ENCODE measurements at places on chromosomes 6 and 20.

GRCh38 chr6:41637194-41638001 lies 870 bp upstream of the MDFI start:
- H3K27ac ChIP-seq: peak overlapping the region; percentile 64
- no peak overlapping the region for H3K4me3 ChIP-seq
- H3K4me1 ChIP-seq: peaks cover 23% of the 10 kb centered on the region
- no peak for DNase-seq
- peaks cover 11% of the 10 kb centered on the region for H3K27me3 ChIP-seq

DNA sequence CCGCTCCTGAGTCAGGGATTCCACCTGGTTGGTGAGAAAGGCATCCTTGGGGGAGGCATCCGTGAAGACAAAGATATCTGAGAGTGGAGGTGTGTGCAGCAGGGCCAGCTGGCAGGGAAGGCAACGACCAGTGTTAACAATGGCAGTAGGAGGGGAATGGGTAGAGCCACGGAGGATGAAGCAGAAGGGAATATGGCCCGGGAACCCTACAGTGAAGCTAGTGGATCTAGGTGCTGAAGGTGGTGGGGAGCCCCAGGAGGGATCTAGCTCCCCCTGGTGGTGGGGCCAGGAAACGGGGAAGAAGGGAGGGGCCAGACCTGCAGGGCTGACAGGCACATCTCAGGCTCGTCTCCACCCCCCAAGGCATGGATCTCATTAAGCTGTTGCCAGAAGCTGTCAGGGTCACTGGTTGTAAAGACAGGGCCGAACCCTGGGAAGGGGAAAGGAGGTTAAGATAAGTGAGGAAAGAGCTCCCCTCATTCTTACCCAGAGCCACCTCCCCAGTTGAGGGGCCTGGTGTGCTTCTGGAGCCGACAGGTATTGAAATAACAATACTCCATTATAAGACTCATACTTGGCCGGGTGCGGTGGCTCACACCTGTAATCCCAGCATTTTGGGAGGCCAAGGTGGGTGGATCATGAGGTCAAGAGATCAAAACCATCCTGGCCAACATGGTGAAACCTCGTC lies 7.3 kb downstream of the VWA7 start:
- peaks cover 16% of the 10 kb centered on the region for H3K4me1 ChIP-seq
- DNase-seq: peak; percentile 83
- H3K36me3 ChIP-seq: no peaks in the 10 kb centered on the region

DNA sequence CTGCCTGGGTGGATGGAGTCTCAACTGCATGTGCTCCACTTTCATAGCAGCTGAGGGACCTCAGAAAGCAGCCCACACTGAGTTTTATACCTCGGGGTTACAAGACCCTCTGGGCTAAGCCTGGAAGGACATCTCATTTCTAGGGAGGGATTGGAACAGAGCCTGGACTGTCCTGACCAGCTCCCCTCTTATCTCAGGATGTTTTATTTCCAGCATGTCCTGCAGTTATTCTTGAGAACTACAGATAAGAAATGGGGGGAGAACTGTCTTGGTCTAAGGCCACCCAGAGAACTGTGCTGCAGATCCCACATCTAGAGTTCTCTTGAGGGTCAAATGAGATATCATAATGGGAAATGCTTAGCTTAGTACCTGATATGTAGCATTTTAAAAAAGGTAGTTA lies 97.3 kb upstream of the CHD6 start:
- H3K27ac ChIP-seq: no peak overlapping the region
- H3K27me3 ChIP-seq: peaks cover 6% of the 10 kb centered on the region
- DNase-seq: no peak
- no peaks in the 10 kb centered on the region for H3K4me1 ChIP-seq

DNA sequence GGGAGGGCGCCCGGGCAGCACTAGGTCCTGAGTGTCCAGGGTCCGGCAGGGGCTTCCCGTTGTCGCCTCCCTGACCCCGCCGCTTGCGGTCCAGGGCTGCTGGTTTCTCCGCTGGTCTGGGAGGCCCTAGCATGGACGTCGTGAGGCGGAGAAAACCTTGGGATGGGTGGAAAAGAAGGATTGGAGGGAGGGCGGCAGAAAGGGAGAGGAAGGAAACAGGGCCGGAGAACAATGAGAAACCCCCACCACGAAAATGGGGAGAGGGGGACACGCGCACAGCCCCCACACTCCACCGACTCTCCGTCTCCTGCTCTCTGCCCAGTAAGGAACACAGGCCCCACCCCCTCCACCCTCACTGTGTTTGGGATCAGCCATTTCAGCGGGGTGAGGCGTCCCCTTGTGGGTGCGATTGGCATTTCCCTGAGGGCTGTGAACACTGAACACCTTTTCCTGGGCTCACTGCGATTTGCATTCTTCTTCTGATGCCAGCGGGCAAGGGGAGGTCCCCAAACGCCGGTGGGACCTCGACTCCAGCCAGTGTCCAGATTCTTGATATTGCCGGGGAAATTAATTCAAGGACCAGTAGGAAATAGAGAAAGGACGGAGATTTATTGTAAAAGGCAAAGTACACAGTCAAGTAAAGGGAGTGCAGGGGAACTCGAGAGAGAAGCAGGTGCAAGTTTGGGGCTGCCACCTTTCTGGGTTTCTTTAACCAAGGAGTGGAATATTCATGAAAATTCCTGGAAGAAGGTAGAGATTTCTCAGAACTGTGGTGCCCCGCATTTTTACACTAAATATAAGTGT lies 3.3 kb upstream of the RAET1G start:
- H3K27ac ChIP-seq: no peak overlapping the region
- H3K27me3 ChIP-seq: peaks cover 39% of the 10 kb centered on the region
- H3K36me3 ChIP-seq: no peaks in the 10 kb centered on the region
- peak; percentile 75 for DNase-seq

GRCh38 chr6:122678841-122679240 lies 68.6 kb downstream of the PKIB start:
- no peak for DNase-seq
- H3K27ac ChIP-seq: no peak overlapping the region
- H3K4me3 ChIP-seq: no peak overlapping the region
- H3K36me3 ChIP-seq: no peaks in the 10 kb centered on the region
- no peaks in the 10 kb centered on the region for H3K4me1 ChIP-seq
- H3K27me3 ChIP-seq: no peaks in the 10 kb centered on the region

DNA sequence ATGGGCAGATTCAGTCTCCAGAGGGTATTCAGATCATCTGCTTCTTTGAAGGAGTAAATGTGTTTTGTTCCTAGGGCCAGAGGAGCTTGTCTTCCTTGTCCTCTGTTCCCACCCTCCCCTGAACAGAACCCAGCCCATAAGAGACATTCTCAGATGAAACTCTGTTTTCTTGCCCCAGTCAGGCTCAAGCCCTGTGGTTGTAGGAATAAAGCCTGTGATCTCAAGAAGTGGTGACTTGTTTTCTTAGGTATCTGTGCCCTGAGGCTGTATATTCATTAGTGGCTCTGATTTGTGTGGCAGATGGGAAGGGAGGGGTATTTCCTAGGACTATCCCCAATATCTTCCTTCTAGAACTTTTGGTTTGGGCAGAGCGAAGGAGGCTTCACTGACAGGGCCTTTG lies 27.9 kb downstream of the GSS start:
- no peak for DNase-seq
- no peaks in the 10 kb centered on the region for H3K27me3 ChIP-seq
- no peak overlapping the region for H3K27ac ChIP-seq
- H3K36me3 ChIP-seq: peaks cover 41% of the 10 kb centered on the region
- H3K4me1 ChIP-seq: no peaks in the 10 kb centered on the region
- no peak overlapping the region for H3K4me3 ChIP-seq

- H3K27ac ChIP-seq: no peak overlapping the region
- H3K4me1 ChIP-seq: no peaks in the 10 kb centered on the region
- no peaks in the 10 kb centered on the region for H3K27me3 ChIP-seq
- no peaks in the 10 kb centered on the region for H3K36me3 ChIP-seq
- no peak overlapping the region for H3K4me3 ChIP-seq
- DNase-seq: no peak
These were observed 77.6 kb upstream of the FYN start for GRCh38 chr6:111950661-111951496.

- no peak overlapping the region for H3K4me3 ChIP-seq
- peaks cover 14% of the 10 kb centered on the region for H3K4me1 ChIP-seq
- H3K27me3 ChIP-seq: no peaks in the 10 kb centered on the region
- H3K27ac ChIP-seq: no peak overlapping the region
- DNase-seq: no peak
These were observed 14.5 kb downstream of the ARHGAP18 start for GRCh38 chr6:129695373-129696027.

- no peaks in the 10 kb centered on the region for H3K27me3 ChIP-seq
- H3K27ac ChIP-seq: no peak overlapping the region
- H3K4me1 ChIP-seq: no peaks in the 10 kb centered on the region
- H3K4me3 ChIP-seq: no peak overlapping the region
These were observed 7.9 kb downstream of the ZNF76 start for GRCh38 chr6:35267446-35267845.

DNA sequence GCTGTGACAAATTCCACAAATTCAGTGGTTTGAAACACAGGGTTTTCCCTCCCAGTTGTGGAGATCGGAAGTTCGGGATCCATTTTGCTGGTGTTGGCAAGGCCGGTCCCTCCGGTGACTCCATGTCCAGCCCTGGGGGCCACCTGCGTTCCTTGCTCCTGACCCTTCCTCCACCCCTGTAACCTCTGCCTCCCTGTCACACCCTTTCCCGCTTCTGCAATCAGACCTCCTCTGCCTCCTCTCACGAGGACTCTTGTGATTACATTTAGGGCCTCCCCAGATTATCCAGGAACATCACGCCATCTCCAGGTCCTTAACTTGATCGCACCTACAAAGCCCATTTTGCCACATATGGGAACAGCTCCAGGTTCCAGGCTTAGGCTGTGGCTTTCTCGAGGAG lies 12.5 kb downstream of the RPS6KA2 start:
- H3K4me3 ChIP-seq: no peak overlapping the region
- no peak overlapping the region for H3K27ac ChIP-seq
- H3K27me3 ChIP-seq: no peaks in the 10 kb centered on the region
- no peaks in the 10 kb centered on the region for H3K4me1 ChIP-seq
- H3K36me3 ChIP-seq: no peaks in the 10 kb centered on the region

DNA sequence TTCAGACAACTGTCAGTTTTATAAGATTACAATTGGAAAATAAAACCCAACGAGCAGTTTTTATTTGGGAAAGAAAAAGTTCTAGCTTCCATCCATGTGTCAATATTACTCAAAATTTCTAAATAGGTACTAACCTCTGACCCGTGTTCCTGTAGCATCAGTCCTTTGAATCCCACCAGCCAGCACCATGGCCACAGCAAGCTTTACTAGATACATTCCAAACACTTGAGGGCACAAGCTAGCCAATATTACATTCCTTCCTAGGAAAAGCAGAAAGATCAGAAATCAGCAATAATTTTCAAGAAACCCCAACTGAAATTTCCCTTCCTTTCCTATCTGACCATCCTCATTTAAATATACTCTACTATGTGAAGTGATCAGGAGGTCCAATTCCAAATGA lies 19.2 kb downstream of the ASF1A start:
- no peaks in the 10 kb centered on the region for H3K27me3 ChIP-seq
- H3K36me3 ChIP-seq: peaks cover 92% of the 10 kb centered on the region
- no peak overlapping the region for H3K4me3 ChIP-seq
- DNase-seq: no peak

- H3K4me3 ChIP-seq: peak overlapping the region; percentile 33
- H3K27ac ChIP-seq: peak overlapping the region; percentile 82
- no peaks in the 10 kb centered on the region for H3K27me3 ChIP-seq
- H3K36me3 ChIP-seq: no peaks in the 10 kb centered on the region
These were observed 17.8 kb downstream of the HIVEP2 start for GRCh38 chr6:142927271-142927580.

DNA sequence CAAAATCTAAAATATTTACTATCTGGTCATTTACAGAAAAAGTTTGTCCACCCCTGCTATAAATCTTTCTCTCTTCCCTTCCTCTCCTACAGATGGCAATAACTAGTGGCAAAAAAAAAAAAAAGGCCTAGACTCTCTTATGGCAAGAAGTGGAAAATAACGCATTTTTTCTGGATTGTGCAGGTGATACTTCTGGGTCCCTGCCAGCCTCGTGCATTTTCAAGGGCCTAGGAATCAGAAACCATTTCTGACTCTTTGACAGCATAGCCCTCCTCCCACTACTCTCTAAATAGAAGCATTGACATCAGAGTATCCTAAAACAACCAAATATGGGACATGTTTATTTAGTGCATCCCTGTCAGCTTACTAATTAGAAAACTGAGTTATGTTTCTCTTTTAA lies 251.0 kb downstream of the KHDC1L start:
- no peaks in the 10 kb centered on the region for H3K4me1 ChIP-seq
- no peak overlapping the region for H3K4me3 ChIP-seq
- no peak for DNase-seq

DNA sequence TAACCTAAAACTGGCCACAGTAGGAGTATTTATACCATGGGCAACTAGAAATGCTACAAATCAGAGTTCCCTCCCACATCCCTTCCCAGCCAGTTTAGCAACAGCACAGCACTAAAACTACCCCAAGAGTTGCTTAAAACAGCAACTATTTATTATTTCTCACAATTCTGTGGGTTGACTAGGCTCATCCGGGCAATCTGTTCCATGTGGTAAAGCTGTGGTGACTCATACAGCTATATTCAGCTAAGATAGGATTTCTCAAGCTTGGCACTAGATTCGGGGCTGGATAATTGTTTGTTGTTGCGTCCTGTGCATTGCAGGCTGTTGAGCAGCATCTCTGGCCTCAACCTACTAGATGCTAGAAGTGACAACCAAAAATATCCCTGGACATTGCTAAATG lies 8.6 kb upstream of the HECA start:
- no peaks in the 10 kb centered on the region for H3K36me3 ChIP-seq
- no peak overlapping the region for H3K4me3 ChIP-seq
- no peak for DNase-seq
- H3K27me3 ChIP-seq: no peaks in the 10 kb centered on the region
- H3K27ac ChIP-seq: peak overlapping the region; percentile 92
- H3K4me1 ChIP-seq: peaks cover 25% of the 10 kb centered on the region

DNA sequence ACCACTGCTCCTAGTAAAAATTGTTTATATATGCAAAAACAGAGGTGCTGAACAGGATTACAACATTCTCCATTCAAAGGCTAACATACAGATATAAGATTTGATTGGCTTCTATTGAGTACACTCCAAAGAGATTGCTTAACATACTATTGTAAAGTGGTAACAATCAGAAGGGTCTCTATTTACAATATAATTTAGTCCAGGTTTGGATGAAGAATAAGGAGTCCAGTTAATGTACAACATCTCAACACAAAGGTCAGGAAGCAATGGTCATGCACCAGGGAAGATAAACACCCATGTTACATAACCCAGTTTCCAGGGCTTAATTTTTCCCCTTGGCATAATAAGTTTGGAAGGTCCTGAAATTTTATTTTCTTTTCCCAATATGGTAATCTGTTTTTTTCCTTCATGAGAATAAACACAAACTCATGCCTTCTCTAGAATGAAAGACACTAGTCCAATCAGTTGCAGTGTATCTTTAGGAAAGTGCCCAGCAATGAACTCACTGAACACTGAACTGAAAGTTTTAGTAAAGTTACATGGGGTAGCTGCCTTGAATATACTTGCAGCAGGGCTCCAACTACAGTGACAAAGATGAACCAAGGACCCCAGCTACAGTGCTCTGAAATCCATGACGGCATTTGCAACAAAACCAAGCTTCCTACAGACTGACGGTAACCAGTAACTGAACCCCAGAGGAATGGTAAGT lies 255.3 kb upstream of the GJE1 start:
- no peak overlapping the region for H3K27ac ChIP-seq
- H3K36me3 ChIP-seq: no peaks in the 10 kb centered on the region
- no peak for DNase-seq
- H3K4me3 ChIP-seq: no peak overlapping the region
- peaks cover 2% of the 10 kb centered on the region for H3K4me1 ChIP-seq
